ENCODE measurements at places on chromosomes 2 and 18. TPM values are rescaled to one million over a fixed set of nuclear protein-coding genes. Genes with fewer than 3 reads are reported as not detected.

- no peak for DNase-seq
Observed at GRCh38 chr2:130795431-130795830, 40.1 kb downstream of the AMER3 start.

DNA sequence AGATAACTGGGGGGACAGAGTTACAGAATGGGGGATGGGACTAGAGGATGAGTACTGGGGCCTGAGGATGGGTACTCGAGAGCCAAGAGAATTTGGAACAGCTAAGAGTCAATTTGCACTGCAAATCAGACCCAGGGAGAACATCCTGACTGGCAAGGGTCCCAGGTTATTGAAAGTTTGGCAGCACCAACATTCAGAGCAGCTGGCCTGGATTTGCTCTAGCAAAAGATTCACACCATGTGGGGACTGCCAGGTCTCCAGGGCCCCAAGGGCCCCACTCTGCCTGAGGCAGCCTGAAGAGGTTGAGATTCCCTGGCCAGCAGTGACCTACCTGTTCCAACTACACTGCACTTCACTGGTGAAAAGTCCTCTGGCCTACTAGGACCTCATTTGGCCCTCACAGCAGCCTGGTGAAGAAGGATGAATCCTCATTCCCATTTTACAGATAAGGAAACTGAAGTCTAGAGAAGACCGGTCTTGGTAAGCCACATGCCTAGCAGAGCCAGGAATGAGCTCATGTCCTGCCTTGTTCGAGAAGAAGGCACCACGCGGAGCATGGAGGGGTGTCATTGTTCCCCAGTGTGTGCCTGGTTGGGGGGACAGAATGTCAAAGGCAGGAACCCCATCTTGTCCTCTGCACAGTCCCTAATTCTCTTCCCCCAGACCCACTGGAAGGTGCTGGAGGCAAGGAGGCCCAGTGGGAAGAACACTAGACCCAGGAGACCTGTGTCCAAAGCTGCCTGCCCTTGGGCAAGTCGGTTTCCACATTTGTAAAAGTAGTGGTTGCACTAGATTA lies 258.6 kb downstream of the TNS1 start:
- DNase-seq, result no peak

- DNase-seq, result no peak
Observed at GRCh38 chr2:204257781-204258180, 287.5 kb upstream of the PARD3B start.

DNA sequence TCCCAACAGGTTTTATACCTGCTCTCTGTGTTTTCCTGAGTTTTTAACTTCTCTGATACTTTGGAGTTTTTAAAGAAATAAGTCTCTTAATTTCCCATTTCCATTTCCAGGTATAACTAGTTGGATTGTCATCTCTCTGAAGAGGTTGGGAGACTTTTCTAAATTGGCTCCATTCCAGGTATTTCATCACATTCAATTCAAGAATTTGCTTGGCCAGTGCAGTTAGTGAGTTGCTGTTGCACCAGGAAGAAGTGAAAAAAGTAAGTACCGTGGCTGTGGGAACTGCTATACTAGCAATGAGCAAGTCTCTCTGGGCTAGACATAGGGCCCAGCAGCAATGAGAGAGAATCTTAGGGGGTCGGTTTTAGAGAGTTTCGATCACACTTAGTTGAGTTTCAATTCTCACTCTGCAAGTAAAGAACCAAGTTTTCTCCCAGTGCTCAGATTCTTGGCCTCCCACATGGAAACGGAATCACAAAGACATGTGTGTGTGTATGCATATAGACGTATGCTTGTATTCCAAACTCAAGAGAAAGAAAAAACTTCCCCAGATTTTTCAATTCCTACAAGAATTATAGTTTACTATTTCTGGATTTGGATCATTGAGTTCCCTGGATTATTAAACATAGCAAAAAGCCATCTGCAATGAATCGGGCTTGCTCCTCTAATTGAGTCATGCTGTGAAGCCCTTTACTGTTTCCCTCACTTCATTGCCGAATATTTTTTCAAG lies 894.4 kb downstream of the BCL11A start:
- no peak for DNase-seq

The RAPGEF4 gene
- total RNA-seq, result 23.6 TPM

The GCG gene
- total RNA-seq, result 0.41 TPM

Data from frontal cortex (tissue), 4 donors.